ENCODE measurements at places on chromosomes 3 and 15.

GRCh38 chr15:84967380-84967779, 14.3 kb upstream of the PDE8A start:
- no peak for DNase-seq

DNA sequence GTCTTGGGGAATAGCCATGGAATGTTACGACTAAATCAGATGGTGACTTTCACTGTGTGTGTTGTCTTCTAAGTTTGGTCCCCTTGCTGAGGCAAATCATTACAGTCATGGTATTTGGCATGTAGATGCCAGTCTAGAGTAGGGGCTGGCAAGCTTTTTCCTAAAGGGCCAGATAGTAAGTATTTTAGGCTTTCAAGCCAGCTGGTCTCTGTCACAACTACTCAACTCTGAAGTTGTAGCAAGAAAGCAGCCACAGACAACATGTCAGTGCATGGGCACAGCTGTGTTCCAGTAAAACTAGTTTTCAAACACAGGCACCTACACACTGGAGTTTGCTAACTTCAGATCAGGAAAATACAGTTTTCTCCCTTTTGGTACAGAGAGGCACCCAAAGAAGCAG, 39.3 kb downstream of the CCR3 start:
- no peak for DNase-seq

DNA sequence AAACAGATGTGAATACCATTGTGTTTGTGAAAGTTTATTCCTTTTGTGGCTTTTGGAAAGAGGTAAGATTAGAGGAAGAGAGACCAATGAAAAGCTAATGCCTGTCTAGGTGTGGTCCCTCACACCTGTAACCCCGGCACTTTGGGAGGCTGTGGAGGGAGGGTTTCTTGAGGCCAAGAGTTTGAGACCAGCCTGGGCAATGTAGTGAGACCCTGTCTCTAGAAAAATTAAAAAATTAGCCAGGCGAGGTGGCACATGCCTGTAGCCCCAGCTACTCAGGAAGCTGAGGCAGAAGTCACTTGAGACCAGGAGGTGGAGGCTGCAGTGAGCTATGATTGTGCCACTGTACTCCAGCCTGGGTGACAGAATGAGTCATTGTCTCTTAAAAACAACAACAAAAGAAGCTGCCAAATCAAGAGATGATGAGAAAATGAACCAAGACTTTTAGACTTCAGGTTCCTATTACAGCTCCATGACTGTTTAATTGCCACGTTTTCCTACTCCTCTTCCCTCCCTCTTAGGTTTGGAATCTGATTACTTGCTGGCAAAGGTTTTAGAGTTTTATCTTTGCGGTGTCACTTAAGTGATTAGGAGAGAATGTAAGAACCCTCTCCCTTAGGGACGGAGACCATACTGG, 68.7 kb downstream of the CGNL1 start:
- DNase-seq = no peak

- no peak for DNase-seq
Observed at GRCh38 chr3:196640297-196641018, 964 bp downstream of the NRROS start.

GRCh38 chr3:11230125-11230524, 42.1 kb upstream of the ATG7 start:
- DNase-seq = no peak

DNA sequence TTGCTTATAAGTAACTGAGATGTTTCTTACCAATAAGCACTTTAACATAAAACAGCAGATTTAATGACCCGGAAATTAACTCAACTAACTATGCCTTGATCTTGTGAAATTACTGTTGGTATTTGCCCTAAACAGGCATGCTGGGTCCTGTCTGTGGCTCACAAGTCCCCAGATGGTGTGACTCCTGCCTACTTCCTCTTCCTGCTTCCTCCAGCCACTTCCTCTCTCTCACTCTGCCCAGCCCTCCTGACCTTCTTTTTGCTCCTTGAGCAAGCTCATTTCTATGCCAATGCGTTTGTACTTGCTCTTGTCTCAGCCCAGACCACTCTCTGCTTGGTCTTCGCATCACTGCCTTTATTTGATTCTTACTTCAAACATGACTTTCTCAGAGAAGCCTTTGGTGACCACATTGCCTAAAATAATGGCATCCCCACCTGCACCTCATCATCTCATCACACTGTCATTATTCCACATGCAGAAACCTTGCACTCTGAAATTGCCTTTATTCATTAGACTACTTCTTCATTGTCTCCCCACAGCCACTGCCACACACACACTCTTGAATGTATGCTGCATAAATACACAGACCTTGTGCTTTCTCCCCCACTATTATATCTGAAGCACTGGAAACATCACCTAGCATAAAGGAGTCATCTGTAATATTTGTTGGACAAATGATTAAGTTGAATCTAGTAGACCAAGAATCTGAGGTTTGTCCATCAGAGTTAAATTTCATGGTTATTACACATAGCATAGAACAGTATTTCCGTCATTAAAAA, 256.3 kb upstream of the SEMA6D start:
- DNase-seq = no peak

- no peak for DNase-seq
Observed at GRCh38 chr3:172021164-172021563, 18.2 kb upstream of the FNDC3B start.

- no peak for DNase-seq
Observed at GRCh38 chr15:36323615-36324014, 255.8 kb upstream of the CDIN1 start.

All from activated T-helper 1 cell treated with anti-CD3 and anti-CD28 coated beads, Interleukin-2, amount 50 U/mL, for 16 hours (primary cell).